ENCODE measurements at places on chromosomes 5 and 9.

DNA sequence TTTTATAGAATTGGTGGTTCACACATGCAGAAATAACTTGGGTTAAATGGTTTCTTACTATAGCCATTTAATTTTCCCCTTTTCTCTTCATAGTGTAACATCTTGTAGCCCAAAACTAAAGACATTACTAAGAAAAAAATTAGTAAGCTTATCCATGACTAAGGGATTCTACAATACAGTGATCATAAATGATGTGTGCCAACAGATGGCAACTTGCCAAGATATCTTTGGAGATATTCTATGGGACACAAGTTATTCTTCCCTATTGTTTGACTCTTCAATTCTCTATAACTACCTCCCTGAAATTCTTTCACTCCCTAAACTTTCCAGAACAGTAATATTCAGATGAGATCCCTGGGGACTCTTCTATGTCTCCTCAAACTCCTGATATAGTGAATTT is 580.6 kb downstream of the PTPRD start:
- no peak for DNase-seq

- no peak for DNase-seq
Observed at GRCh38 chr9:108444400-108445358, 411.1 kb downstream of the ACTL7B start.

DNA sequence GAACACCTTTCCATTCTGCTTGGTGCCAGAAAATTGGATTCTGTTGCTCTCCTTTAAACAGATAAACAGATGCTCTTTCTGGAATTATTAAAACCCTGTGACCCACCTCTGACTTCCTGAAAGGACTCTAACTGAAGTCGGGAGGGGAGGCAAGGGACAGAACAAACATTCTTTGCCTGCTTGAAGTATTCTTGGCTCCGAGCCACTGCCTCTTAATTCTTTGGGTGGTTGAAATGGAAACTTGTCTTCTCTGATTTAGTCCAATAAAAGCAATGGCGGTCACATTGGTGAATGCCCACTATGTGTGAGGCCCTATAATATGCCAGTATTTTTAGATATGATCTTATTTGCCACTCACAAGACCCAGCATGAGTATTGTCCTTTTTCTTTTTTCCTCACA is 236.8 kb downstream of the SLIT3 start:
- DNase-seq, result no peak

DNA sequence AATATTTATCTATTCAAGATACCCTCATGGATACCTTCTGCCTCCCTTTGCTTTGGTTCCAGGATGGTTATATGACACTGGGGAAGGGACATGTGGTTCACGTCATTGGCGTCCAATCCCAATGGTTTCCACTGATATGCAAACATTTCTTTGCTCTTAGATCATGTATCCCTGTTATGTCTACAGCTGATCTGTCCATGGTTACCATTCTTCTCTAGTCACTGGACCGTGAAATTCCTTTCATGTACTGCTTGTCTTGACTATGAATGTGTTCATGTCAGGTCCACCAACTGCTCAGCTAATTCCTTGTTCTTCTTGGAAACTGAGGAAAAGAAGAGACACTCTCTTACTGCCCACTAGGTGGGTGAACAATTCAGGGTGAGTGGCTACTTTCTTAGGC is 391.1 kb upstream of the ZNF608 start:
- no peak for DNase-seq

DNA sequence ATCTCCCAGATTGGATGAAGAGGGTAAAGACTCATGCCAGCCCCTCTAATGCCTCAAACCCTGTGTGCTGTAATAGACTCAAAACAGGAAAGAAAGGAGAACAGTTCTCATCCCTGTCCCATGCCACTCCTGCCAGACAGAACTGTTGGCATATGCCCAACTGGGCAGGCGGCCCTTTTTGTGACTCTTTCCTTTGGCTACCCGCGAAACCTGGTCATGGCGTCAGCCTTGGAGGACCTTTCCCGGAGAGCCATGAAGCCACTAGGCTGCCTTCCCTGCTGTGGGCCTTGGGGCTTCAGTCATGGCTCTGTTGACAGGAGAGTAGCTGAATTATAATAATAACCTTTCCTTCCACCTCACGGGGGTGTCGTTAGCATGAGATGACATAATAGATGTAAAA is 75.9 kb upstream of the SEMA6A start:
- DNase-seq, result no peak

DNA sequence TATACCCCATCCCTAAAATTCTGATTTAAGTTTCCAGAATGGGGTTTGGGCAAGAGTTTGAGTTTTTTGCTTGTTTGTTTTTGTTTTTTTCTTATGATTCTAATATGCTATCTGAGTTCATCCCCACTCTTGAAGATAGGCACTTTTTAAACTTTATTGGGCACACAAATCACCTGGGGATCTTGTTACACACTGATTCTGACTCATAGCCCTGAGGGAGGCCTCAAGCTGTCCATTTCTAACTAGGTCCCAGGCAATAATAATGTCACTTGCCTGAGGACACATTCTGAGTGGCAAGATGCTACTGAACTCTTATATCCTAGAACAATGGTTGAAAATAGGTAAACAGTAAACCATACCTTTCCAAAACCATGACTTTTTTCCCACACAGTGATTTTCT is 22.8 kb upstream of the ABLIM3 start:
- no peak for DNase-seq

DNA sequence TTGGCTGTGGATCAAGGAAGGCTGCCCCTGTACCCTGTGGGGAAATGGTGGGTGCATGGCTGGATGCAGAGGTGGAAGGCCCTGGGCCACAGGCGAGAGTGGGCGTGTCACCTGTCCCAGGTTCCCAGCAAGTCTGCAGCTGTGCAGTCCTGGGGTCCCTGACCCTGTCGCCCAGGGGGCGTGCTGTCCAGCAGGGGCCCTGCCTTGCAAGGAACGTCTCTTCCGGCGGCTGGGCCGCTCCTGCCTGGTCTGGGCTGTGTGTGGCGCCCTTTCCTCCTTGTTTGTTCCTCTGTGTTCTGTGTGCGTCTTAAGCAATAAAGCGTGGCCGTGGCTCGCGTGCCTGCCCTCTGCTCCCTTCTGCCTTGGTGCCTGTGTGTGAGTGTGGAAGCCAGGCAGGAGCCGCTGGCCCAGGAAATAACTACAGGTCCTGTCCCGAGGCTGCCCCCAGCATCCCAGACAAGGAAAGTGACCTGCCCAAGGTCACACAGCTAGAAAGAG is 8.4 kb downstream of the SLC2A6 start:
- DNase-seq, result no peak

DNA sequence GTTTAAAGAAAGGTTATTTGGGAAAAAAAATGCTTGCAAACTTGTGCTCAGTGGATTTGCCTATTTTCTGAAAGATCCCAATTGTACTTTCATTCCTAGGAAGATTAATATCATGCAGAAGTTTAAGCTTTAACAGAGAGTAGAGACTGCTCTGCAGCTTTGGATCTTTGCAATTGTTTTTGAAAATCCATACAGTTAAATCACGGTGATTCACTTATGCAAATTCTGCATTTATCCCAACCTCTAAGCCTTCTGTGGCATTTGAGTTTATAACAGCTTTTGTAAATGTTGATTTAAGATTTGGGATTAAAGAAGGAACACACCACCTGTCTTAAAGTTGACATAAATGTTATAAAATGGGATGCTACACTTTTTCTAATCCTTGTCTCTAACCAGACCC is 134.4 kb downstream of the EBF1 start:
- no peak for DNase-seq

Data from germinal center (tissue), 1 donor.